ENCODE measurements at places on chromosomes 4 and X.

- DNase-seq, result no peak
These were observed 288.4 kb downstream of the BCOR start for GRCh38 chrX:39809331-39809730.

- peak; percentile 78 for DNase-seq
These were observed at the start of gene PDK3 for GRCh38 chrX:24464836-24465531. PDK3 (plus strand) TSS chrX:24465286; CDS start chrX:24465456, 170 bp downstream.

DNA sequence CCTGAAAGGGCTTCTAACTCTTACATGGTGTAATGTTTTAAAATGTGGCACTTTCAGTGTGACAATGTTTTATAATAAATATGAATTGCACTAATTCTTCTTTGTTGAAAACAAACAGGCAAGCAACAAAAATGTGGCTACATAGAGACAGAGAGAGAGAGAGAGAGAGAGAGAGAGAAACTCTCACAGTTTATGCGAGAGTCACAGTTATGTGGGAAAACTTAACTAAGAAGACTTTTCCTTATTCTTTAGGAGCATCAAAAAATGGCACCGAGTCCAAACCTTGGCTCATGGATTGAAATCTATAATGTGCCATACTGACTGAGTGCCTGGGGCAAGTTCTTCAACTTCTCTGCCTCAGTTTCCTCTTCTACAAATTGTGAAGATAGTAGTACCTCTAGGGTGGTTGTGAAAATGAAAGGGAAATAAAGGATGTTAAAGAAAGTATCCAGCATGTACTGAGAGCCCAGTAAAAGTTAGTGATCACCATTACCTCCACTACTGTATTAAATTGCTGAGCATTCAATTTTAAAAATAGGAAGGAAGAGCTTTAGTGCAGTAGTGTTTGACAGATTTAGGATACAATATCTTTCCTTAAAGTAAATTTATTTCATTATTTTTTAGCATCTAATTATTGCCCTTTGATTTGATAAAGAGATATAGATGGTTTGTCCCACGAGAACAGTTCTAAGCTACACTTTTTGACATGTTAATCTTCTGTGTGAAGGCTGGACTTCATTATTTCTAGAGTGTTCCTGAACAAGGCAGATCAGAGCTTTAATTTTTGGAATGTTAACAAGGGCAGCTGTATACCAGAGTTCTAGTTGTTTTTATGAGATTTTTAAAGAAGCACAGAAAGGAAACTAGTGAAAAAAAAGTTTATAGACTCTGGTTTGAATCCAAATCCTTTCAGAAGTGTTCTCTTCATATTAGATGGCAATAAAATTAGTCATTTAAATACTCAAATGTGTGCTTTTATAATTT lies 187.5 kb upstream of the ANK2 start:
- DNase-seq, result no peak

GRCh38 chrX:34764852-34765361 lies 107.8 kb upstream of the TMEM47 start:
- no peak for DNase-seq

- DNase-seq, result no peak
These were observed 347.4 kb downstream of the FAM47B start for GRCh38 chrX:35289952-35290351.

DNA sequence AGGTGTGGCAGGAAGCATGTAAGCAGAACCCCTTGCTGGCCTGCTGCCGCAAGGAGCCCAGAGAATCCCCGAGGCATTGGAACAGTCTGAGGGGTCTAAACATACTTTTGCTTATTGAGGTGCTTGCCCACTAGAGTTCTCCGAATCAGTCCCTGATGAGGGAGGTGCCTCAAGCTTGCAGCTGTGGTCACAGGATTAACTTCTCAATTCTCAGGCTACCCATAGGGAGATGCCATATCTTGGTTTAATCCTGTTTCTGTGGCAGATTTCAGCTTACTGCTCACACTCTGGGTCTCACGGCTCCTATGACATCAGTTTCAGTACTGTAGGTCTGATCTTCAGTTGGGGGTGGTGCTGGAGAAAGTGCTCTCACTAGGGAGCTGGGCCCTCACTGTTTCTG lies 39.9 kb downstream of the CCNG2 start:
- DNase-seq, result no peak

- no peak for DNase-seq
These were observed 357 bp upstream of the IGBP1 start for GRCh38 chrX:70132877-70133302.

DNA sequence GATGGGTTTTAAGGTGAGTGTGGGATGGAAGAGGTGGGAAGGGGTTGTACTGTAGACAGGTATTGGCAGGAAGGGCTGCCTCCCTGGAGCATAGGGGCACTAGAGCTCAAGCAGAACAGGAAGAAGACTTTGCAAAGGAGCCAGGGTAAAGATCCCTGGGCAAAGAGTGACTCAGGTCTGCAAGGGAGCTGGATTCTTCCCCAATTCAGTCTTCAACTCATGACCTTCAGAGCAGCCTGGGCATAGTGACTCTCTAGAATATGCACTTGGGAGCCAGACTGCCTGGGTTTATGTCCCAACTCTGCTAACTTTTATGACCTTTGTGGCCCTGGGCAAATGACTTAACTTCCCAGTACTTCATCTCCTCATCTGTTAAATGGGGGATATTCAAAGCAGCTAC lies 4.0 kb downstream of the LONRF3 start:
- DNase-seq, result no peak

- no peak for DNase-seq
These were observed 262.2 kb upstream of the INTU start for GRCh38 chr4:127370604-127371003.

- no peak for DNase-seq
These were observed 16.6 kb upstream of the ERCC6L start for GRCh38 chrX:72255445-72255844.

GRCh38 chr4:137660211-137660610 lies 127.9 kb upstream of the PCDH18 start:
- no peak for DNase-seq

DNA sequence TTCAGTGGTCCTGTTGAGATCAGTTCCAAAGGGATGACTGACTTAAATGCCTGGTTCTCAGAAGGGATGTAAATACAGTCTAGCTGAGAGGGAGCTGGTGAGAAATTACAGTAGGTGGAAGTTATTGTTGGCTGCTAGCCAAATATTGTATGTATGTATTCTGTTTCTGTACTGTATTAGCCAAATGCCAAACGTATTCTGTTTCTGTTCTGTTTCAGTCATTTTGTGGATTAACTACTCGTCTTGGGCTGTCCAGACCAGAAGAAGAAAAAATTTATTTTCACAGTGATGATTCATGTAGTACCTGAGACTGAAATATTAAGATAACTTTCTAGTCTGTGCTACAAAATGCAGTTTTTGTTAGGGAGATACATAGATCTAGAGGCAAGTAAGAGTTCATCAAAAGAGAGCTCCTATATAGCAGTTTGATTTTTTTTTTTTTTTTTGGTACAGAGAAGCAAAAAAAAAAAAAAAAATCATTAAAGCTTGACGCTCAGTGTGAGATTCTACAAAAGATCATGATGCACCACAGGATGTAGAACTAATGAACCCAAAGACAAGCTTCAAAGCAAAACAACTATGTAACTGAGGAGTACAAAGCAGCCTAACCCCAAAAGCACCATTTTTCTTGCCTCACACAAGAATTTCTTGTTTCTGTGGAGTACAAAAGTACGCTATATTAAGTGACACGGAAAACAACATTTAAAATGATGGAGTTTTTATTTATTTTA lies 54.8 kb downstream of the CASP6 start:
- DNase-seq, result no peak

GRCh38 chrX:19924285-19924684 lies 36.9 kb upstream of the SH3KBP1 start:
- no peak for DNase-seq

DNA sequence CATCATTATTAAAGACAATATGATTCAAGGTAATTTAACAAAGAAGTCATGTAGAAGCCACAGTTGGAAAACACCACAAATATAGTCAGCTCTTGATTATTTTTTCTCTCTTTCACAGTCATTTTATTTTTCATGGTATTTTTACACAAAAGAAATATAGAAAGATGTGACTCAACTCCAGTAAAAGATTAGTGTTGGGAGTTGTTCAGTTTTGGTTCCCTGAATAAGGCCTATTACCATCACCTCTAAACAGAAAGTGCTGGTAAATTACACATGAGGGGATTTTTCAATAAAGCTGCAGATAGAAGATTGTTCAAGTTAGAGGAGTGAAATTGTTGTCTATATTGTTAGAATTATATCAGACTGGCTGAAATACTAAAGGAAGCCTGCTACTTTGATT lies 107.0 kb downstream of the DDIT4L start:
- no peak for DNase-seq

DNA sequence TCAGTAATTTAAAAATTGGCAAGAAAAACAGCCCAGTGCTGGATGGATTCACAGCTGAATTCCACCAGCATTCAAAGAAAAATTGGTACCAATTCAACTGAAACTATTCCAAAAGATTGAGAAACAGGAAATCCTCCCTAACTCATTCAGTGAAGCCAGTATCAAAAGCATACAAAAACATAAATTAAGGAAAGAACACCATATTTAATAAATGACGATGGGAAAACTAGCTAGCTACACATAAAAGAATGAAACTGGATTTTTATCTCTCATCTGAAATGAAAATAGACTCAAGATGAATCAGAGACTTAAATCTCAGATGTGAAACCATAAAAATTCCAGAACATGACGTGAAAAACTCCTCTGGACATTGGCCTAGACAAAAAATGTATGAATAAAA lies 516.8 kb upstream of the SPANXN1 start:
- no peak for DNase-seq

- DNase-seq, result no peak
These were observed 36.4 kb downstream of the FAT1 start for GRCh38 chr4:186687265-186687664.

- no peak for DNase-seq
These were observed 529.4 kb upstream of the ATOH1 start for GRCh38 chr4:93299118-93299517.

DNA sequence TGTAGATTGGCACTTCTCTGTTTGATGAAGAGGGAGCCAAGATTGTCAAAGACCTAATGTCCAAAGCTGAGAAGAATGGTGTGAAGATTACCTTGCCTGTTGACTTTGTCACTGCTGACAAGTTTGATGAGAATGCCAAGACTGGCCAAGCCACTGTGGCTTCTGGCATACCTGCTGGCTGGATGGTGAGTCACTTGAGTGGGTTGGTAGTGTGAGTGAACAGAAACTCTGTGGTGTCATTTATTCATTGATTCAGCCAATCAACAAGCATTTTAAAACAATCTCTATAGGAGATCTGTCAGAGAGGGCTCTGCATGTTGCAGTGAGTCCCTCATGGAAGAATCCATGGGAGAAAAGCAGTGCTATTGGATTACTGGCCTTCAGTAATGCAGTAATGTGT lies 16.3 kb downstream of the TAF9B start:
- no peak for DNase-seq

DNA sequence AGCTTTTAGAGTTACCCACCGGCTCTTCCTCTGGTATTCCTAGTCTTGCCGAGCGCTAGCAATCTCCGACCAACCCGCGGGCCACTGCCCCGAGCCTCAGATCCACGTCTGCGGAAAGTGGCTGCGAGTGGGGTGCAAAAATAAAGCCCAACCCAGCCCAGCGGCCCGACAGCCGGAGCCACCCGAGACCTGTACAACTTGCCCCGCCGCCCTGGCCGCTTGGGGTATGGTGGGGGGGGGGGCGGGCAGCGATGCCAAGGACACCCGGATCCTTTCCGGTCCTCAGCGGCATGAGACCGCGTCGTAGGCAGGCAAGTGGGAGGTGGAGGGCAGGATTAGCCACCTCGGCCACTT lies 1.6 kb downstream of the SLITRK4 start:
- no peak for DNase-seq

- no peak for DNase-seq
These were observed 21.6 kb downstream of the SYNPO2 start for GRCh38 chr4:118910221-118910620.

GRCh38 chrX:20274121-20274520 lies 7.4 kb upstream of the RPS6KA3 start:
- no peak for DNase-seq

GRCh38 chrX:12446342-12447075 lies 308.2 kb downstream of the FRMPD4 start:
- DNase-seq, result no peak

DNA sequence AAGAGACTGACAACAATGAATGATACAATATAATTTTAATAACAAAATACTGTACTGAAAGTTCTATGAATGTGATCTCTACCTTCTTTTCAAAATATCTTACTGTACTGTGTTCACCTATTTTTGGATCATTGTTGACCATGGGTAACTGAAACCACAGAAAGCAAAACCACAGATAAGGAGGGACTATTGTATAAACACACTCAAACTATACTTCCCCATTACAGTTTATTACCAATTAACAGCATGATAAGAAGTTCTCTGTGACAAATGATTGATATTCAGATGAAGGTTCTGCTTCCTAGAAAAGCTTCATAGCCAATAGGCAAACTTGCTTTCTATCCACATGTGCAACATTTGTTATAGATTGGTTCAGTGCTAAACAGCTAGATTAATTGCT lies 50.1 kb downstream of the GABRG1 start:
- DNase-seq, result no peak

- no peak for DNase-seq
These were observed 778.4 kb upstream of the AADAT start for GRCh38 chr4:170868170-170868569.

GRCh38 chr4:32826169-32826568 lies 2106.0 kb downstream of the PCDH7 start:
- no peak for DNase-seq

- DNase-seq, result no peak
These were observed 121.3 kb downstream of the EGF start for GRCh38 chr4:110034026-110034393.

GRCh38 chr4:2886622-2887021 lies 43.0 kb downstream of the ADD1 start:
- no peak for DNase-seq

- no peak for DNase-seq
These were observed 32.2 kb downstream of the TRMT44 start for GRCh38 chr4:8472689-8473197.

- DNase-seq, result no peak
These were observed 169.8 kb downstream of the PARM1 start for GRCh38 chr4:75102787-75103085.

DNA sequence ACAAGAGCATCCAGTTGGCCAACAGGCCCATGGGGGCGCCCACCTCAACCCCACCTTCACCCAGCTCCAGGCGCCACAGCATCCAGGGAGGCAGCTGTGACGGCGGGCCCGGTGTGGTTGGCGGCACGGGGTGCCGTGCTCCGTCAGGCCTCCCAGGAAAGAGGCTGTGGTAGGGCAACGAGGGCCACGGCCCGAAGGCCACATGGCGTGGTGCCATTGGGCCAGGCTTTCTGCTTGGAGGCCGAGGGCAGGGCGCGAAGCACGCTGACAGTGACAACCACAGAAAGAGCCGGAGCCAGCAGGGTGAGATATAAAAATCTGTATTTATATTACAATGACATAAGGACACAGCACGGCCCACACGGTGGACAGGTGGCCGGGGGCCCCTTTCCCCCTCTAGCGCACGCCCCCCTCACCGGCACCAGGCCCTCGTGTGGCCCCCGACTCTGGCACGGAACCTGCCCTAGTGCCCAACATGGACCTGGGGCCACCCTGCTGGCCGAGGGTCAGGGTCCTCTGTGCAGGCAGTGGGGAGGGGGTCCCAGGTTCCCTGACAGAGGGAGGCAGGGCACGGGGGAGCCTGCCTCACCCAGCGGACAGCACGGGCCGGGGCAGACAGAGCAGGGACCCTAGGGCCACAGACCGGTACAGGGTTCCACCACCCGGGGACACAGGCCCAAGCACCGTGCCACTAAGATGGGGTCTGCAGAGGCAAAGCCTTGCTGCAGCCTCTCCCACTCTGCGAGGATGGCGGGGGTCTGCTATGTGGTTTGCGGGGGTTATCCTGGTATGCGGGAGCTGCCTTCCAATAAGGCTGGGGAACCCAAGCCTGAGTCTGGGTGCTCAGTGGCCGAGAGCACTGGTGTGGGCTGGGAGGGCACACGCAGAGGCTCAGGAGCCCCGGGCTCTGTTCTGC lies 5.5 kb upstream of the HAUS3 start:
- no peak for DNase-seq
